Activated CD8-positive, alpha-beta memory T cell treated with anti-CD3 and anti-CD28 coated beads for 1 hour (primary cell): ENCODE measurements at places on chromosomes 1 and 21.
A peak's percentile ranks its signal among the peaks of the same experiment; 100 is the strongest.

DNA sequence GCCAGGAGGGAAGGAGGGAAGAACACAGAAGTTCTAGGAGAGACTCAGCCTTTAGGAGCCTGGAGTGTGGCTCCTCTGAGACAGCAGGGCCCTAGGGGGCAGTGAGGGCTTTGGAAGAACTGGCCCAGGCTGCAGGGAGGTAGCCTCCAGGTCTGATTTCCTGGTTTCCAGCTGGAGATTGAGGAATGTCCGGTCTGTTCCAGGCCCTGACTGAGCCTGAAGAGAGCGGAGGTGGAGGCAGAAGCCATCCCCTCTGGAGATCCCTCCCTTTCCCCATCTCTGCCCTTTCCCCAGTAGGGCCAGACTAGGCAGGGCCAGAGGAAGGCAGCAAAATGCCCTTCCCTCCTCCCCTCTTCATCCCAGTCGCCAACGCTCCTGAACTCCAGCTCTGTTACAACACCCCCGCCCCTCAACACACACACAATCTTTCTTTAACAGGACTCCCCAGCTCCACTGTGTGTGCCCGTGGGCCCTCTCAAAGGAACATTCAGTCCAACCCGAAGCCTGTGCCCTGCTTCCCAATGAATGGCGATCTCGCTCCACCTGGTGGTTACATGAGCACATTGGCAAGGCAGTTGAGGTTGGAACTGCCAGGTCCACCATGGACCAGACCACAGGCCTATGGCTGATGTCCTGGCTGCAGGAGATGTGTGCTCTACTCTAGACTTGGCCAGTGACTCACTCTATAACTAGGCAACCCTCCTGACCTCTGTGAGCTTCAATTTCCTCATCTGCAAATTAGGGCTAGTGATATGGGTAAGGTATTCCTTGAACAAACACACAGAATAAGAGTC, 32.0 kb downstream of the MAP7D1 start:
- peak; percentile 53 for DNase-seq

DNA sequence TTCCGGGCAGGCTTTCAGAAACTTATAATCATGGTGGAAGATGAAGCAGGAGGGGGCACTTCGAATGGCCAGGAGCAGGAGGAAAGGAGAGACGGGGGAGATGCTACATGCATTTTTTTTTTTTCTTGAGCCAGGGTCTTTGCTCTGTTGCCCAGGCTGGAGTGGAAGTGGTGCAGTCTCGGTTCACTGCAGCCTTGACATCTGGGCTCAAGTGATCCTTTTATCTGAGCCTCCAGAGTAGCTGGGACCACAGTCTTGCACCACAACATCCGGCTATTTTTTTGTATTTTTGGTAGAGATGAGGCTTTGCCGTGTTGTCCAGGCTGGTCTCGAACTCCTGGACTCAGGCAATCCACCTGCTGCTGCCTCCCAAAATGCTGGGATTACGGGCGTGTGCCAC, 61.6 kb downstream of the SELENOF start:
- no peak for DNase-seq

GRCh38 chr1:205667909-205668643, 12.2 kb downstream of the SLC45A3 start:
- DNase-seq, result no peak

DNA sequence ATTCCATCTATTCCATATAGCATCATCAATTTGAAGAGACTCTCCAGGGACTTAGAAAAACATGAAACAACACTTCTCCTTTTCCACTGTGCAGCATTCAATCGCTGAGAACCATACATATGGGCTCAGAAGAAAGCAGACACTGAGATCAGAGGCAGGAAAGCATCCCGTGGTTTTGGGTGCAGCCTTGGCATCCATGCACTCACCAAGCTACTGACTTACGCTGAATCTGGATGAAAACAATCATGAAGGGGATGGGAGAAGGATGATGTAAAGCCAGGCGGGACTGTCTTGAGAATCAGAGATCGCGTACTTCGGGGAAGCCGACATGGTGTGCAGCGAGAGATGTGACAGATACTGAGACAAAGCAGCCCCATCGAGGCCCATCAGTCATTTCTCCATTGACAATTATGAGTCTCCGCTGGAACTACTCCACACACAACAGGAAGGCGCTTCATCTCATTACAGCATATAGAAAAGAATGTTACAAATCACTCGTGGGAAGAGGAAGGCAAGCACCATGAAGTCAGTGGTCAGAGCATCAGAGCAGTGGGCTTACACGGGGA, 2.3 kb upstream of the TIAM1 start:
- no peak for DNase-seq

DNA sequence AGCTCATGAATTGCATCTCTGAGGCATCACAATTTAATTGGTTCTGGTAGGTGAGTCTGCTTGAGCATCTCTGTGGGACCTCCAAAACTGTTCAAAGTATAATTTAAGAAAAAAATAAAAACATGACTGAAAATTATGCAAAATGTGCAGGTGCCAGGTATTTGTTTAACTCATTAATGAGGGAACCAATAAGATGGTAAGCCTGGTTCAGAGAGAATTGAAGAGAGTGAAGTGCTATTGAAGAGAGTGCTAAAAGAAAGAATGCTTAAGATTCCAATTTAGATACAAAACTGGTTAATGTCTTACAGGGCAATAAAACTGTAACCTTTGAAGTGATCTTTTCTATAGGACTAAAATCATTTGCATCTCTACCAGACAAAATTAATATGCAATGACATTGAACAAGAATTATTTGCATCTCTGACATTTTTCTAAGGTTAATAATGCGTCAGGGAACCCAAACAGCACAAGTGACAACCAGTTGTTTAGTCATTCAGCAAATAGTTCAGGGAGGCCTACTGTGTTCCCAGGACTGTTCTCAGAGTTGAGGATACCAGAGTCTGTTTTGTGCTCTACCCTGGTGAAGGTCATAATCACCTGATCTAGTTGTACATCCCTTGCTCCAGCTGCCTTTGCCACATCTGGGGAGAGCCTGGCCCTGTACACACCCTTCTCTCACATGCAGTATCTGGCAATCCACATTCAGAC, 183.5 kb downstream of the PATJ start:
- no peak for DNase-seq

DNA sequence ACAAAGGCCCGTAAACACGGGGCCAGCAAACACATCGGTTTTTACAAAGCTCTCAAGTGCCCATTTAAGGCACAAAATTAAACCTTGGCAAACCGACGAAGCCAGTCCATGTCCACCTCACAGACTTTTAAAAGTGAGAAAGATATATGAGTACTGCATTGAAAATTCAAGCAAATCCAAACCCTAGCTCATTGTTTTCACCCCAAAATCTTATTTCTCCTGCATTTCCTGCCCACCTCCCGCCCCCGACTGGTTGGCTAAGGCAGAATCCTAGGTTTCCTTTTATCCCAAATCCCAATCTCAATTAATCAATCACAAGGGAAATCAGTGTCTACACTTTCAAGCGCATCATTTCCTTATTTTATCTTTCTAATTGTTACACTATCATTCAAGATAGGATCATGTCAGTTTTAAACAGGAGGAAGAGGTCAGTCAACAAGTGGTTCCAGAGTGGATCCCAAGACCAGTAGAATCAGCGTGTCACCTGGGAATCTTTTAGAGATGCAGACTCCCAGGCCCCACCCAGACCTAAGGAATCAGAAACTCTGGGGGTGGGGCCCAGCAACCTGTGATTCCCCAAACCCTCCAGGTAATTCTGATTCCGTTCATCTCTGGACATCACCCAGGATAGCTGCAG, 1.7 kb upstream of the GNG4 start:
- no peak for DNase-seq

DNA sequence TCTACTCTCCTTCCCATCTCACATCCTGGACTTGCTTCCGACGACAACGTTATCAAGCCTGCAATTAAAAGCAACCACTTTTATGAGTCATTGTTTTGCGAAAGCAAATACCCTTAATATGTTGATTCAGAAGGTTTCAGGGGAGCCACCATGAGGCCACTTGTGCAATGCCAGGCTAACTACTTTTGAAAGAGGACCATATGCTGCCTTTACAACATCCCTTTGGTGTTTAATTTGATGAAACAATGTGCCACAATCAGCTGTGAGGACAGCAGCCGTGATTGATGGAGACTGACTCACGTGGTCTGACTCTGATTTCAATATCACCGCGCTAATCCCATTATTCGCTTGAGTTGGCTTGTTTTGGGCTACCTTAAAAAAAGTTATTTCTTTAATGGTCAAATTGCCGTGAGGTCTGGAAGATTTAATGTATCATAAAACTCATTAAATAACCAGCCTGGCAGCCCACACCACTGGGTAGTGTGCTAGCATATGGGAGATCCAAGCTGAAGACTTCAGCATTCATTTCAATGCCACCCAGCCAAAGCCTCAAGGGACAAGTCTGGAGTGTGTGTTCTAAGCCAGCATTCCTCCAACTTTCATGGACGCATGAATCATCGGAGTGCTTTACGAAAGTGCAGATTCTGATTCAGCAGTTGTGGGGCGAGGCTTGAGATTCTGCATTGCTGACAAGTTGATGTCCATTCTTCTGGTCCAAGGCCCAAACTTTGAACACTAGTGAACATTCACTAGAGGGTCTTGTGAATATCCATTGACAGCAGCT, 73.3 kb upstream of the PAXBP1 start:
- no peak for DNase-seq

DNA sequence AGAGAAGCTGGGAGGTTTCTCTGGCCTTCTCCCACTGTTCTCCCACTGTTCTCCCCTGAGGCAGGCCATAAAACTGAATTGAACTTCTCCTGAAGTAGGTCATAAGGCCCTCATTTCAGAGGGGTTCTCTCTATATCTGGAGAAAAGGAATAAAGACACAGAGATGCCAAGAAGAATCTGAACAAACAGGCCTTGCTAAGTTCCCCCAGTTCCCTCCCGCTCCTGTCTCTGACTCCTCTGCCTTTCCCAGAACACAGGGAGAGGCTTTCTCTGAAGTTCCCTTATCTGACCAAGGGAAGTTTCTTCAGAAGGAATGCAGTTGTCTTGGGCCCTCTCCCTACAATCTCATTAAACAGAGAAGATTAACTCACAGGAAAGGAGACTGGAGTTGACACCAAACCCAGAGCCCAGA, 83.4 kb downstream of the SLC16A1 start:
- no peak for DNase-seq

GRCh38 chr1:237931581-237931980, 40.9 kb upstream of the ZP4 start:
- DNase-seq, result no peak

DNA sequence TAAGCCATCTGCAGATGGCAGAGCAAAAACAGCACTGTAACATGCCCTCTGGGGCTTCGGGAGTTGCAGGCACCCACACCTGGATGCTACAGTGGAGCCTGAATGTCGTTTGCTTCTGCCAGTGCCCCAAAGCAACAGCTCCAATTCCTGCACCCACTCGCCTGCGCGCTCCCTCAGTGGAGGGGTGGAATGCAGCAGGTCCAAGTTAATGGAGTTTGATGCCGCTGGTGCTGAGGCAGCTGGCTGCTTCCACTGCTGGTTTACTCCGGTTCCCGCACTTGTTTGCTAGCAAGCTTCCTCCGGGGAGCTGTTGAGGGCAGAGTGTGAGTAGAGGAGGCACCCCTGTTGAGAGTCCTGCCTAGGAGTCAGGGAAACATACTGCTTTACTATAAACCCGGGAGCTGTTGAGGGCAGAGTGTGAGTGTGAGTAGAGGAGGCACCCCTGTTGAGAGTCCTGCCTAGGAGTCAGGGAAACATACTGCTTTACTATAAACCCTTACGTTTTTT, 584.0 kb upstream of the TMPRSS15 start:
- DNase-seq, result no peak

DNA sequence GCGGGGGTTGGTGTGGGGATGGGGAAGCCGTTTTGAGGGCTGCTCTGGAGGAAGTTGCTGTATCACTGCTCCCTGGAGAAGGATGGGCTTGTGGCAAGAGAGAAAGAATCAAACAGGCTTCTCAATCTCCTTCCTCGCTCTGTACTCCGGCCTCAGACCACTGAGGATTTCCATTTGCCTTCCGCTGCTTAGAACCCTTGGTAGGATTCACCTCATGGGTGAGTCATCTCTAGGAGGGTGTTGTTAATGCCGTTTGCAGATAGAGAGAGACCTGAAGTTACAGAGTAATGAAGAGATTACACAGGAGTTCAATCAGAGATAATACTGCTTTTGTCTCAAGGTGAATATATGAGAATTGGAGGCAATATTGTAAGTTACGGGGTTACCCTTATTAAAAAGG, 15.3 kb downstream of the SLC35F3 start:
- DNase-seq, result no peak

DNA sequence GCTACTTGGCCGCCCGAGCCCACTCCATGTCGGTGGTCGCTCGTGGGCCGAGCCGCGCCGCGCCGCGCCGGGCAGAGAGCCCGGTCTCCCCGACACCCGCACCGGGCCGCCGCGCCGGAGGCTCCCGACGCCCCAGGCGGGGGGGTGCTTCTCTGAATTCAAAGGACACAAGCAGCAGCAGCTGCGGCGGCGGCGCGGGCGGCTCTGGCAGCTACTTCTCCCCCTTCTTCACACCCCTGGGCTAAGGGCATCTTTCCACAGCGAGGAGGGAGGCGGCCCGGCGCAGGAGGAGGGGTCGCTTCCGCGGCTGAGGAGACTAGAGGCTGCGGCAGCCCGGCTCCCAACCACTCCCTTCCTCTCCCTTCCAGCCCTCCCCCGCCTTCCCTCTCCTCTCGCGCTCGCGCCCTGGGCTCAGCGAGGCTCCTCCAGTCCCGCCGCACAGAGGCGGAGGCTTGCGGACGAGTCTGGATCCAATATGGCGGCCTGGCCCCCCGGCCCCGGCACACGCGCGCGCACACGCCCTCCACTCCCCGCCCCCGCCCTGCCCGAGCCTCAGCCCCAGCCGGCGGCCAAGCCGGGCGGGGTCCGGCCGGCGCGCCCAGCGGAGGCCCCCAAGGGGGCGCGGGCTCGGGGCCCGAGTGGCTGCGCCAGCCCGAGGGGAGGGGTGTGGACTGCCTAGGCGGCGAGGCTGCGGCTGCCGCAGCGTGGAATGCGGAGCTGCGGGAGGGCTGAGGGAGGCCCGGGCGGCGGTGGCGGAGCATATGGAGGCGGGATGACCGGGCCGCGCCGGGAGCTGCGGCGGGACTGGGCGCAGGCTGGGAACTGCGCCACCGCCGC, at the start of gene CDC42BPA:
TSS of gene CDC42BPA (minus strand) at position 477 of the 837 bp plus-strand sequence. CDS start 1,310 bp downstream, outside the sequence.
- DNase-seq, result no peak

DNA sequence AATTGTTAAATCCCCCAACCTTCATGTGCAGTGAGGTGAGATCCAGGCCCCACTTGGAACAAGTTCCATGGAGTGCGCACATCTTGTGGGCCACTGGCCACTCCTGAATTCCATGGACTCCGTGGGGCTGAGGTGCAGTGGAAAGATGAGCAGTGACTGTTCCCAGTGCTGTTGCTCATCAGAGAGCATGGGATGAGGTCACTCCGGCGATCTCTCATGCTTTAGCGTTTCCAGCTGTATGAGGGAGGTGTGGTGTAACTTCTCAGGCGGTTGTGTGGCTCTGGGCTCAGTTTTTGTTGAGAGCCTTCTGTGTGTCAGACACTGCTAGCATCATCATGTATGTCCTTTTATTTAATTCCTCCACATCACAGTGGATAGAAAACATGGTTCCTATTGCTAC, 96.2 kb downstream of the GALNT2 start:
- DNase-seq, result no peak

GRCh38 chr1:101996825-101997465, at the start of gene OLFM3:
OLFM3 (minus strand) TSS chr1:101996926.
- DNase-seq, result no peak

- DNase-seq, result no peak
These were observed 618 bp downstream of the ETS2 start for GRCh38 chr21:38806153-38806941.
